ENCODE measurements at places on chromosomes 13 and 19.

GRCh38 chr19:14476673-14477401 is 1.7 kb upstream of the PTGER1 start:
- peak; percentile 42 for DNase-seq

- DNase-seq: no peak
Measured at GRCh38 chr19:39067104-39067503, 17.1 kb upstream of the ACP7 start.

DNA sequence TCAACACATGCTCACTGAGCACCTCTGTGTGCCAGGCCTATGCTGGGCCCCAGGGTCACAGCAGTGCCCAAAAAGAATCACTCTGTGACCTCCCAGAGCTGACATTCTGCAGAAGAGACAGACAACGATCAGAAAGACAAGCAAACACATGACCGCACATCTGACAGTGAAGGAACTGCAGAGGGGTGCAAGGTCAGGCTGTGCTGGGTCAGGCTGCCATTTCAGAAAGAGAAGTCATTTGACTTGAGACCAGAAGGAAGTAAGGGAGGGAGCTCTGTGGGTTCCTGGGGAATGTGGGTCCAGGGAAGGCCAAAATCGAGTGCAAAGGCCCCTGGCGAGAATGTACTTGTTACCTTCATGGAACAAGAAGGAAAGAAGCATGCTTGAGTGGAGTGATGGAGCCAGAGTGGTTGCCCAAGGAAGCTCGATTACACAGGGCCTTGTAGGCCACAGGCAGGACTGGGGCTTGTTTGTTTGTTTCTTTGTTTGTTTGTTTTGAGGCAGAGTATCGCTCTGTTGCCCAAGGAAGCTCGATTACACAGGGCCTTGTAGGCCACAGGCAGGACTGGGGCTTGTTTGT is 11.4 kb upstream of the CD22 start:
- no peak for DNase-seq

DNA sequence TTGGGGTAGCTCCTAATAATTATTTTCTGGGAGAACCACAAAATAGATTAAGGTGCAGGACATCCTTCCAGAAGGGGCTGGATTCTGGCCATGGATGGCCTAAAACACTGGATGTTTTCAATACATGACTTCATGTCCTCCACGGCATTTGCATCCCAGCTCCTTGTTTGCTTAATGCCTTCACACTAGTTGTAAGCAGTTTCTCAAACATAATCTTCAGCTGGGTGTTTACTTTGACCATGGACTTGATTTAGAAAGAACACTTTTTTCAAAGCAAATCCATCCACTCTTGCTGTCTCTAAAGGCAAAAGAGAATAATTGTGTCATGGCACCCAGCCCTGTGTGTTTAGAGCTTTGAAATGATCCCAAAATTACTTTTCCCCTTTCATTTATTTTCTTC is 82.5 kb upstream of the GSX1 start:
- DNase-seq: no peak

DNA sequence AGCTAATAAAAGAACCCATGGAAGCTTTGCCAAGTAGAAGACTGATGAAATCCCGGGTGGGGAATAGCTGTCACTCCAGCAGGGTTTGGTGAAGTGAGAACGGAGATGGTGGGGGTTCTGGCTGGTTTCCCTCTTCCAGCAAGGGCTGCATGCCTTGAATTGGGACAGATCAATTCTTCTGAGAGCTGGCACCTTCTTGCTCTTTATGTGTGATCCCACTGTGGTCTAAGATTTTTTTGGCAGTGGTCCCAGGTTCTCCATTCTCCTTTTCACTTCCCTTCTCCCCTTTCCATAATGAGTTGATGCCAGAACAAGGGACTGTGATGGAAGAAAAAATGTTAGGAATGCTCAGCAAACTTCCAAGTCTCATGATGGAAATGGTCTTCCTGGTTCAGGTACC is 50.0 kb downstream of the TNFSF11 start:
- no peak for DNase-seq

DNA sequence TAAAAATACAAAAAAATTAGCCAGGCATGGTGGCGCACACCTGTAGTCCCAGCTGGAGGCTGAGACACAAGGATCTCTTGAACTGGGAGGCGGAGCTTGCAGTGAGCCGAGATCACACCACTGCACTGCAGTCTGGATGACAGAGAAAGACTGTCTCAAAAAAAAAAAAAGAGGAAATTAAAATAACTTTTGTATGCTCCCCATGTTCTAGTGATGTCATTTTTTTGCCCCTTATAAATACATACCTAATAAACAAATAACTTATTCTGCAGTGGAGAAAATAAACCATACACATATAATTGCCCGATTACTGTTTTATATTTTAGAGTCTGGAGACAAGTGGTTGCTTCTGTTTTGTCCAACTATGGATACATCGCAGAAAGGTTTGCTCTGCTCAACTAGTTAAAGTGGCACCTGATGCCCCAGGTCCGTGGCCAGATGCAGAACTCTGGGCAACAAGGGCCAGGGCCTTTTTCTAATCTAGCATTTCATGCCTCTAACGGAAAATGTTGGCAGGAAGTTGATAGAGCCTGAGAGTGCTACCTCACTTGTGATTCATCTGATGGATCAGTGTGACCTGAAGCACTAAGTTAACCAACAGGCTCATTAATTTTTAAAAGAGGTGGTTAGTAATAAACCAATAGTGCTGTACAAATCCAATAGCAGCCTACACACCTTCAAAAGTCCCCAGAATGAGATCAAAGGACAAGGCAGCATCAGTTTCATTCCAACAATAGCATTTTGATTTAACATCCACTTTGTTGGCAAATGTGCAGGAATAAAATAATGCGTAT is 18.8 kb downstream of the UBE2L5 start:
- DNase-seq: no peak

- no peak for DNase-seq
Measured at GRCh38 chr19:58203814-58204475, 21.1 kb downstream of the ZNF274 start.

DNA sequence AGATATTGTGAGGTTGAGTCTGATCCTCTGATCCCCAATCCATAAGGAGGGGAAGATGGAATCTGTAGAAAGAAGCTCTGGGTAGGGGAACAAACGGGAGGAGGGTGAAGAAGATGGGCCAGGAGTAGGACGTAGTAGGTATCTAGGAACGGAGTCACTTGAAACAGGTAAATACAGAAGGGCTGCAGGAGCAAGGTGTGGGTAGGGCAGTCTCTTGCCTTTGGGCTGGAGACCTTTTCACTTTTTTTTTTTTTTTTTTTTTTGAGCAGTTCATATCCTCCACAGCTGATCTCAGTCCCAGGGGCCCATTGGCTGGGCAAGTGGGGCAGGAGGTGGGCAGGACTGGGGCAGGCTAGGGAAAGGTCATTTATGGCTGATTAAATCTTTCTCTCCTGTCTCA is 1.5 kb downstream of the BCKDHA start:
- DNase-seq: no peak

- DNase-seq: no peak
Measured at GRCh38 chr13:70579941-70580340, 471.7 kb upstream of the KLHL1 start.

GRCh38 chr13:102310691-102311418 is 91.0 kb downstream of the FGF14 start:
- DNase-seq: no peak

DNA sequence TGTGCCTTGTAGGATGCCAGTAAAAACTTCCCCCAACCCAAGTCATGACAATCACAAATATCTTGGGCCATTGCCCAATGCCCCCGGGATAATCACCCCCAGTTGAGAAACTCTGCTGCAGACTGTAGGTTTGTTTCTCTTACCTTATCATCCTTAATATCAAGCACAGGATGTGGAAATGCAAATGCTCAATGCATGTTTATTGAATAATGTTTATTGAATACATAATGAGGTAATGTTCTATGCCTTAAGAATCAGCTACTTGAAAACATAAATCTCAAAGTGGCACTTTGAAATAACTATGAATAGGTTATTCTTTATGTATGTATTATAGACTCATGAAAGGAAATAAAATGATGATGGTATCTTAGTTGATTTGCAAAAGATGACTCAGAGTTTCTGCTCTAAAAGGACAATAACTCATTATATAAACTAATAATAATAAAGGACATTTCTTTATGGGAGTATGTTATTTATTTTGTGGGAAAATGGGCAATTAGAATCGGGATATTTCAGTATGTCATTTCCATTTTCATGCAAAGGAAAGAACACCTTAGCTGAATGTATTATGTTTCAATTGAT is 414.2 kb downstream of the EFNB2 start:
- DNase-seq: no peak

GRCh38 chr13:25213715-25214114 is 41.6 kb upstream of the AMER2 start:
- DNase-seq: no peak

DNA sequence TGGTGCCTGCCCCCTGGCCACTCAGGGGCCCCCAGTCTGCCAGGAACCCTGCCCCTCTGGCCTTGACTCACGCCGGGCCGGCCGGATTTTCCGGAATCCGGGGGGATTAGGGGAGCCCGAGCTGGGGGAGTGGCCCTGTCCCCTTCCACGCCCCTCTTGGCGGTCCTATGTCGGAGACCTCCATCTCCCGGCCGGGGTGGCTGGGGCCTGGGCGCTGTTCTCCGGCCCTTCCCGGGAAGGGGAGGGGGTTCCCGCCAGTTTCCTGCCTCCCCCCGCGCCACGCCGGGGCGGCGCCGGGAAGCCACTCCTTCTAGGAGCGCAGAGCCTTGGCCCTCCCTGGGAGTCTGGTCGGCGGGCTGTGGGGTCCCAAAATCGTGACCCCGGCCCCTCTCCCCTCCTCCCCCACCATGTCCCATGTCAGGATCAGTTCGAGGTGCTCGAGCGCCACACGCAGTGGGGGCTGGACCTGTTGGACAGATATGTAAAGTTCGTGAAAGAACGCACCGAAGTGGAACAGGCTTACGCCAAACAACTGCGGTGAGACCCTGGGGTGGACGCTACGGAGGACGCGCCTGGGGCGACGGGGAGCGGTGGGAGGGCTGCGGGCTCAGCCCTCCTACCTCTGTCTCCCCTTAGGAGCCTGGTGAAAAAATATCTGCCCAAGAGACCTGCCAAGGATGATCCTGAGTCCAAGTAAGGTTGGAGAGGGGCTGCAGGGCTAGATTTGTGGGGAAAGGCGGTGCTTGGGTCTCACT is 1.3 kb downstream of the TRIP10 start:
- DNase-seq: no peak

DNA sequence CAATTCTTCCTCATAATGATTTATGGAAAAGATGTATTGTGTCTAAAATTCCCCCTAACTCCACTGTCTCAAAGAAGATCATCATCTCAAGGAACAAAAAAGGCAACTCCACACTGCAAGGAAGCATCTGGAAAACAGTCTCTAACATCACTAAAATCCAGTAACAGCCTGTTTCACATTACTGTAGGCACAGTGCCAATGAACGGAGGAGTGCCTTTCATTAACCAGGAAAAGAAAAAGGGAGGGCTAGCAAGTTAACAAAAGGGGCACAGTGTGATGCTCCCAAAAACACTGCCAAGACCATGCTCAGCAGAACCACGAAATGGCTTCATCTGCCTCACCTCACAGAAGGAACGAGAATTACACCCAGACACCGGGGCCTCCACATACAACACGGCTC is 8.5 kb downstream of the TMTC4 start:
- DNase-seq: no peak

- no peak for DNase-seq
Measured at GRCh38 chr19:54626757-54627156, 3.5 kb upstream of the LILRB1 start.

- no peak for DNase-seq
Measured at GRCh38 chr19:18520848-18521691, 800 bp downstream of the ELL start.

DNA sequence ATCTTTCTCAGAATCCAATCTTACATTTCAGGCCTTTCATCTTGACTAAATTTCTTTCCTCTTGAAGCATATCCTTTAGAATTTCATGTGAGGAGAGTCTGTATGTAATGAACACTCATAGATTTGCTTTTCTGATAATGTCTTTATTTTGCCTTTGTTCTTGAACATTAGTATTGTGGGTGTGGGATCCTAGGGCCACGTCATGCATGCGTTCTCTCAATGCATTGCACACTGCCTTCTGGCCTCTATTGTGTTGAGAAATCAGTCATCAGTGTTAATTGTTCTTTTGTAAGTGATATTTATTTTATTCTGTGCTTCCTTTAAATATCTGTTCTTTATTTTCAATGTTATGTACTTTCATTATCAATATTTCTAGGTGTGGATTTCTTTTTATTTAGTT is 364.9 kb downstream of the OXGR1 start:
- DNase-seq: no peak

DNA sequence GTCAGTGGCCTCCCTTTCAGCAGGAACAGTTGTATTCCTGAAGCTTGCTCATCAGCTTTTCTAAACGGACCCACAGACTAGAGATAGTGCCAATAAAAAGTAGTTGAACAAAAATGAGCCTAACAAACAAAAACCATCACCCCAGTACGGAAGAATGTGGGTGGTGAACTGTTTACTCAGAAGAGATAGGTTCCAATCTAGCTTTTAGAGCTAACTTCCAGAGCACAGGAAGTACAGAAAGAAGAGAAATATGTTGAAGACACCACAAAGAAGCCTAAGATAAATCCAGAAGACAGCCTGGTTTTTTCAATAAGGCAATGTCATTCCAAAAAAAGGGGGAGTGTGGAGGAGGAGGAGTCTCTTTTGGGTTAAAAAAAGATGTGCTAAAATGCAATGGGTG is 2.8 kb upstream of the LMO7 start:
- peak; percentile 91 for DNase-seq

- no peak for DNase-seq
Measured at GRCh38 chr13:29524176-29524575, 71.3 kb downstream of the SLC7A1 start.

GRCh38 chr19:44260343-44260681 is 626 bp downstream of the ZNF233 start:
- DNase-seq: no peak

- DNase-seq: no peak
Measured at GRCh38 chr19:43572171-43572588, 3.1 kb downstream of the XRCC1 start.

DNA sequence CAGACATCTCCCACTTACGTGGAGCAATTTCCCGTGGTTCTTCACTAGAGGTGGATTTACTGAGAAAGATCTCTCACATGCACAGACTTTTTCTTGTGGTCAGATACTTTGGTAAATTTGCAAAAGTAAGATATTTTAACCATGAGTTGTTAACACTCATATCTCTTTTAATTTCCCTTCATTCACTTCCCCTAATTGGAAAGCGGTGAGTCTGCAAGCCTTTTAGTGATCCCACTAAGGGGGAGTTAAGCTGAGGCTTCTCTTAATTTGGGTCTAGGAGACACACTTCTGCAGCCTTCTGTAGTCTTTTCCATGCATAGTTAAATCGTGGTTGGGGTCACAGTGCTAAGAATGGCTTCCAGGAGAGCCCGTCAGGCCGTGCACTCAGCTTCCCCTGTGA is 30.7 kb upstream of the SERPINE3 start:
- DNase-seq: no peak

GRCh38 chr19:40159744-40160143 is 31.5 kb upstream of the MAP3K10 start:
- DNase-seq: no peak
